Activated naive CD8-positive, alpha-beta T cell treated with anti-CD3 and anti-CD28 coated beads for 36 hours (primary cell): ENCODE measurements at places on chromosomes 5 and 9. TPM values are rescaled to one million over a fixed set of nuclear protein-coding genes. Genes with fewer than 3 reads are reported as not detected.
A peak's percentile ranks its signal among the peaks of the same experiment; 100 is the strongest.

Gene FAM221B
- not detected for total RNA-seq

Gene NDFIP1
- total RNA-seq, result 97.3 TPM

Gene GTF3C4
- total RNA-seq, result 23.4 TPM

Gene MED7
- total RNA-seq, result 15.4 TPM

Gene CNOT8
- 53.9 TPM for total RNA-seq

Gene EFCAB9
- not detected for total RNA-seq

Gene GPR151
- total RNA-seq, result not detected

Gene FAM163B
- not detected for total RNA-seq

Gene LCN1
- total RNA-seq, result not detected

Gene SLC34A1
- total RNA-seq, result not detected

Gene MSMP
- 0.94 TPM for total RNA-seq

Gene GAS1
- not detected for total RNA-seq

Gene PTGES
- total RNA-seq, result 0.21 TPM

Gene GZMA
- total RNA-seq, result 1.6 TPM

DNA sequence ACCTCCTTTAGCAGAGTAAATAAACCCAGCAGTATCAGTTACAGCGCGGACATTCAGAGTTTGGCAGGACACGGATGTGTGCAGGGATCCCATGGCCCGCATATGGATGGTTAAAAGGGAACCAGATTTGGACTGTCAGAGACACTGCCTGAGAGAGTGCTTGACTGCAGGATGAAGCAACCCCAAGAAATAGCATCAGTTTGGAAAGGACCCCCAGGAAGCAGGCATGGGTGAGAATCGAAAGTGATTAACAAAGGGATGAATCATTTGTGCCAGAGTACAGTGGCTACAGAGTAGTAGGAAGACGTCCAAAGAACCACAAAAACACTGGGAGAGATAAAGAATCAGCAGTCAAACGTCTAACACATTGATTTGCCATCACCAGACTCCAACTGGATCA, 5.5 kb downstream of the C7 start:
- no peak for DNase-seq

DNA sequence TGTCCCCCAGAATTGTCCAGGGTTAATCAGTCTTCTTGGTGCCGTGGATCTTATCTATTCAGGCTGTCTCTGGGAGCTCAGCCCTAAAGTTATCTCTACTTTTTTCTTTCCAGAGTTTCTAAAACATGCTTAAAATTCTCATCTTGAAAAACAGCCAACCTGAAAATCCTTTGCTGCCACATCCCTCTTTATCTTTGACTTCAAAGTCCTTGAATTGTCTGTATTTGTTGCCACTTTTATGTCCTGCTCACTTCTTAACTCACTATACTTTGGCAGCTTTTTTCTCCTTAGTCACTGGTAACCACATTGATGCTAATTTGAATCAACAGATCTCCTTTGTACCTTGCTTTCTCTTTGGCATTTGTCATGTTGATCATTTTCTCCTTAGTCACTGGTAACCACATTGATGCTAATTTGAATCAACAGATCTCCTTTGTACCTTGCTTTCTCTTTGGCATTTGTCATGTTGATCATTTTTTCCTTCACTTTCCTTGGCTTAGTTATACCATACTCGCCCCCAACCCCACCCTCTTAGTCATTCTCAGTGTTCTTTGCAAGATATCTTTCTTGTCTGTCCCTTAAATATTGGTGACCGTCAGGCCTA, 8.5 kb downstream of the DMXL1 start:
- DNase-seq, result peak; percentile 33

- peak; percentile 35 for DNase-seq
Measured at GRCh38 chr9:95725045-95725444, 150.4 kb upstream of the ERCC6L2 start.

DNA sequence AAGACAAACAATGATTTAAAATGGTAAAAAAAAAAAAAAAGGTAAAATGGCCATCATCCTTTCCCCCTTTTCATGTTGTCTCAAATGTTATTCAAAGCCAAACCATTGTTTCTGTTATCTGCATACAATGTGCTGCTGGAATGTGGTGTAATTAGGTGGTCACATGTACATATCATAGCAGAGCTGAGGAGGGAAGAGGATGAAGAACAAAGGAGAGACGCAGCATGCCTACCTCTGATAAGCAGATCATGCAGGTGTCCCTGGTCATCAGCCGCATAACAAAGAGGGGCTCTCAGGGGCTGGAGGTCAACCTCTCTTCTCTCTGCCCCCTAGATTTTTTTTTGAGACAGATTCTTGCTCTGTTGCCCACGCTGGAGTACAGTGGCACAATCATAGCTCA, 141.0 kb downstream of the CARTPT start:
- DNase-seq, result no peak

DNA sequence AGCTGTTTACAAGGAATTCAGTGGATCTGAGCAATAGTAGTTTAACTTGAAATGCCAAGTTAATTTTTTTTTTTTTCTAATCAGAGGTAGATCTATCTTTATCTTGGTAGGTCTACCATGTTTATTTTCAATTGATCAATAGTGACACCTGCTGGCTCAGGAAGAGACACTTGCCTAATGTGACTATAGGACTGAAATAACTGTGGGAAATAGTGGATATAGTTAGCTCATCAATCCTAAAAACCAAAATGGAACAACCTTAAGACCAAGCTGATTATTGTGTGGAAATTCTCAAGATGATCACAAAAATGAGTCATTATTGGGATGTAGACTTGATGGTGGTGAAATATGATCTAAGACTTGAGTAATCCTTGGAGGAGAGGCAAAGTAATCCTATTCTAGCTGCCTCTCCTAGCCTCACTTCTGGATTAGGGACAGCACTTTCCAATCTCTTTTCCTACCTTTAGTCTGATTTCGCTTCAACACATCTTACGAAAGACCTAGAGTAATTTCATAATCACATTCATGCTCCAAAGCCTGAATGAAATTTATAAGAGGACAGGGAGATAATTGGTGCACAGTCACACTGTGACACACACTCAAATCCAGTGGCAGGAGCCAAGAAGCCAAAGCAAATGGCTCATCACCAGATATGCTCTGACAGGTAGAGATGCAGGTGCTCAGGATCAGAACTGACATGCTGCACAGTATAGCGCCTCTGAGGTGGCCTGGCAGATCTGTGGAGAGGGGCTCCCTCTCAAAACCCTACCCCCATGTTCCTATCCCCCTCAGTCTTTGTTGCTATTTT, 156.3 kb downstream of the HMHB1 start:
- no peak for DNase-seq

- DNase-seq, result no peak
Measured at GRCh38 chr9:125430161-125431011, 168.8 kb downstream of the GAPVD1 start.

DNA sequence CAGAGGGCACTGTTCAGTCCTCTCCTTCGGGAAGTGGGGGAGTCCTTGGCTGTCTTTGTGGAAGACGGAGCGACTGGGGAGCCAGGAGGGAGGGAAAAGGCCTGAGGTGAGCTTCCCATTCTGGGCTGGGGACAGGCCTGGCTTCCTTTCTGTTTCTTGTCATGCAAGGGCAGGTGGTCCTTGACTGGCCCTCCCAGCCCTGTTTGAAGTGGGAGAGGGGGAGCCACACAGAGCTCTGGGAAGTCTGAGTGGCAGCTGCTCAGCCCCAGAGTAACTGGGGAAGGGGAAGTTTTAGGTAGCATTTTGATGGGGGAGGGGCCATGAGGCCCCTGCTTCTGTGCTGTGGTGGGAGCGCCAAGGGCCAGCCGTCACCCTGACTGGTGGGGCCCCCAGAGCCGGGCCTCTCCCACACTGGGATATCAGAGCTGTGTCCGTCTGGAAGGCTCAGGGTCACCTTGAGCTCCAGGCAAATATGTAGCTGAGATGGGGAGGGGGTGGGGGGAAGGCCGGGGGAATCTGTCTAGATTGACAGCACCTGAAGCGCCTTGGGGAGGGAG, 6.5 kb downstream of the UNC5A start:
- no peak for DNase-seq

- no peak for DNase-seq
Measured at GRCh38 chr5:91929522-91929817, 546.4 kb upstream of the ARRDC3 start.

GRCh38 chr5:178413988-178414387, 176.2 kb downstream of the COL23A1 start:
- no peak for DNase-seq

- DNase-seq, result no peak
Measured at GRCh38 chr9:69502671-69503301, 169.4 kb downstream of the APBA1 start.

DNA sequence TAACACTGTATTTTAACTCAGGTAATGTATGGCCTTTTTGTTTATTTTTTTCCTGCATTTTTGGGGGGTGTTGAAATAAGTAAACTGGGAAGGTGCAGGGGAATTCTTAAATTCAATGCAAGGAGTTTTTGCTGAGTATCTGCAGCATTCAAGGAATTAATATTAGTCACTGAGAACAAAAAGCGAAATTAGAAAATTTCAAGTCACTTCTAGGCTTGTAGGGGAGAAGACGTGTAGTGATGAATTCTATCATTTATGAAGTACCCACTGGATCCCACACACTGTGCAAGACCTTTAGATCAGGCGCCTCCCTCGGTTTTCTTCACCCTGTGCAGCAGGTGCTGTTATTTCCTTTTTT, 1.2 kb downstream of the EHMT1 start:
- DNase-seq, result no peak

- DNase-seq, result no peak
Measured at GRCh38 chr5:178551059-178551458, 39.1 kb downstream of the COL23A1 start.

DNA sequence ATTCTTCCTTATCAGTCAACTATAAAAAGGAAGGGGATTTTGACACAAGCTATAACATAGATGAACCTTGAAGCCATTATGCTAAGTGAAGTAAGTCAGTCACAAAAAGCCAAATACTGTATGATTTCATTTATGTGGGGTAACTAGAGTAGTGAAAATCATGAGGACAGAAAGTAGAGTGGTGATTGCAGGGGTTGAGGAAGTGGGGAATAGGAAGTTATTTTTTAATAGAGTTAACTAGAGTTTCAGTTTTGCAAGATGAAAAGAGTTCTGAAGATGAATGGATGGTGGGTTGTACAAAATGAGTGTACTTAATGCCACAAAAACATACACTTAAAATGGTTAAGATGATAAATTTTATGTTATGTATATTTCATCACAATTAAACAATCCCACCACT, 65.4 kb upstream of the FAM174A start:
- no peak for DNase-seq

DNA sequence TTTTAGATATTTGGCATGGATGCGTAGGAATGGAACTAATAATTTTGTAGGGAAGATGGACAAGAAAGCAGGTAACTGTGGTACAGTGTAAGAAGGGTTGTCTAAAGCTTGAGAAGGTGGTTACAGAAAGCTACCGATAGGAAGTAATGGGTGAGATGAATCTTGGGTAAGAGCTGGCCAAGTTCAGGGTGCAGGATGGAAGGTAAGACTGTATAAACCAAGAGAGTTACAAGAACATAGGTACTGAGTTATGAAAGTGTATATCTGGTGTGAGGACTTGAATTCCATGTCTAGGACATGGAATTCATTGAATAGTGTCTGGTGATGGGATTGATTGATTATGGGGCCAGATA, 1.4 kb downstream of the MCCC2 start:
- no peak for DNase-seq

DNA sequence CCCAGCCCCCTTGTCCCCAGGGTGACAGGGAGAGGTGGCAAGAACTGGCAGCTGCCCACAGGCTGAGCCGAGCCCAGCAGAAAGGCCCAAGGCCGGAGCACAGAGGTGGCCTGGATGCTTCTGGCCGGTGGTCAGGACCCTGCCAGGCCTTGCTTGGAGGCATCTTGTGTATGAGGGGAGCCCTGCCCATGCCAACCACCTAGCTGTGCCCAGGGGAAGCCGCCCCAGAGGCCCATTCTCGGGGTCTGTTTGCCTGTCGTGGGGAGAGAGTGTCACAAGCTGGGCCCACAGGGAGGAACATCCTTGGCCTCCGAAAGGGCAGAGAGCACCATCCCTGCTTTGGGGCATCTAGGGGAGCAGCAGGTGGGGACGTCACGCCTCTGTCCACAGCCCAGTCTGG, 10.0 kb downstream of the NKD2 start:
- DNase-seq, result no peak

DNA sequence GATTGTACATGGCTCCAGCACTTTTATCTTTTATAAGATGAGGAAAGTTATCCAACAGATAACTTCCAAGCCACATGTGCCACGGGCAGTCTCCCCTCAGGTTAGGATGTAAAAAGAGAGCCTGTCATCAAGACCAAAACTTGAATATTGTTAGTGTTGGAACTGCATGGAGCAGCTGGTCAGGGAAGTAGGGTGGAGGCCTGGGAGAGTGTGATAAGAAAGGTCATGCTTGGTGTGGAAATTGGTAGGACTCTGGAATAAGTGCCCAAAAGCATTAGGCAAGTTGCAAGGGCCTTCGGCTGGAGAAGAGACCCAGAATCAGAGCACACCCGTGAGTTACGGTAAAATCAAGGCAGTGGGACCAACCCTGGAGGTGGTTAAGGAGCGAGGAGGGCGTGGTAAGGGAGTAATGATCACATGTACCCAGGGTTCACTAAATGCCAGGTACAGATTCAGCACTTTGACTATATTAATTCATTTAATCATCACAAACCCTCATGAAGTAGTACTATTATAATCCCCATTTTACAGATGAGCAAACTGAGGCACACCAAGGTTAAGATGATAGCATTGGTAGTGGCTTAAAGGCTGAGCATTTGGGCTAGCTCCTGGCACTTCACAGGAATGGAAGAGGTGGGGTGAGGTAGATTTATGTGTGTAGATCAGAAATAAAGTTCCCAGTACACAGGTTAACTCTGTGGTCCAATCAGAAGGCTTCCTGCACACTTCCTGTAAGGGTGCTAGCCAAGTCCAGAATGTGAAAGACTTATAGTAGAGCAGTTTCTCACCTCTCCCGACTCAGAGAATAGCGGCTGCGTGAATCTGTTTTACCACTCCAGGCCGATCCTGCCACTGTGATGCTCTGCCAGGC, 96.5 kb upstream of the ZNF608 start:
- no peak for DNase-seq

- DNase-seq, result no peak
Measured at GRCh38 chr9:82052081-82052480, 63.5 kb downstream of the SPATA31D1 start.

GRCh38 chr9:91163773-91164471, 197.8 kb downstream of the AUH start:
- no peak for DNase-seq

DNA sequence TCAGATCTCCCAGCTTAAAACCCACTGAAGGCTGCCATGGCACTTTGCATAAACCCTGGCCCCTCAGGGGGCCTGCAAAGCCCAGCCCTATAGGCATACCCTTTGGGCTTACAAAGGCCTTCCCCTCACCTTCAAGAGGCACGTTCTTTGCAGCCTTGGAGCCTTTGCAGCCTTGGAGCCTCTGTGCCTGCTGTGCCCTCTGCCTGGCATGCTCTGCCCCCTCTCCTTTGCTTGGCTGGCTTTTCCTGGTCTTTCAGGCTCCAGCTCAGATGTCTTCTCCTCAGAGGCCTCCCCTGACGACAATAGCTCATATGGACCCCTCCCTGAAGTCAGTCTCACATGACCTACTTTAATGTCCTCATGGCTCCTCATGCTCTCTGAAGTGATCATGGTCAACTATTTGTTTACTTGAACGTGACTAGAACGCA, 60.3 kb downstream of the CXXC5 start:
- DNase-seq, result no peak

DNA sequence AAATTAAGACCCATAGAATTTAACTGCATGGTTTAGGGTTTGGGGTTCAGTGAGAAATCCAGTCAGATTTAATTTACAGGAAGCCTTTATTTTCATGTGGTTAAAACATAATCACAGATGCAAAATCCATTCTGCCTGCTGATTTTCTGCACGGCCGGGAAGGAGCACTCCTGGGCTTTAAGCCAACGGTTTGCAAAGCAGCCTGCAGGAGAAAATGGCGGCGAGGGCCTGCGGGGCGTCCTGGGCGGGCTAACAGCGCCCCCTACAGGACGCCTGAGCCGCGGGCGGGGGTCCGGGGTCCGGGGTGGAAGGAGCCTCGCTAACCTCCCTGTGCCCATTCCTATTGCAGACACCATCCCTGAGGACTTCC, 47.6 kb downstream of the THBS4 start:
- peak; percentile 61 for DNase-seq
